Neural crest cell (in vitro differentiated cells): ENCODE measurements at places on chromosomes 5 and 9. TPM values are rescaled to one million over a fixed set of nuclear protein-coding genes. Genes with fewer than 3 reads are reported as not detected.

DAP gene
- total RNA-seq: 107 and 111 TPM in 2 replicates

S100Z gene
- not detected in 2 replicates for total RNA-seq

TNFSF15 gene
- total RNA-seq: not detected in 2 replicates

PALM2AKAP2 gene
- total RNA-seq: 5.6 and 7.1 TPM in 2 replicates

FOXI1 gene
- not detected in 2 replicates for total RNA-seq

NKD2 gene
- 15.6 and 20.6 TPM in 2 replicates for total RNA-seq

CDC20B gene
- total RNA-seq: not detected in 2 replicates

TAF11L5 gene
- total RNA-seq: not detected in 2 replicates

NEUROG1 gene
- total RNA-seq: 7.3 and 7.8 TPM in 2 replicates

SMIM32 gene
- total RNA-seq: 0.18 TPM in 1 of 2 replicates, not detected in the other

SLC27A6 gene
- 0.09 TPM in 1 of 2 replicates, not detected in the other for total RNA-seq

GRCh38 chr5:113989278-113989912, 372.5 kb upstream of the KCNN2 start:
- no peaks in the 10 kb centered on the region for H3K36me3 ChIP-seq
- peaks cover 2% of the 10 kb centered on the region for H3K27me3 ChIP-seq
- H3K4me3 ChIP-seq: no peak overlapping the region
- H3K4me1 ChIP-seq: no peaks in the 10 kb centered on the region
- DNase-seq: no peak

DNA sequence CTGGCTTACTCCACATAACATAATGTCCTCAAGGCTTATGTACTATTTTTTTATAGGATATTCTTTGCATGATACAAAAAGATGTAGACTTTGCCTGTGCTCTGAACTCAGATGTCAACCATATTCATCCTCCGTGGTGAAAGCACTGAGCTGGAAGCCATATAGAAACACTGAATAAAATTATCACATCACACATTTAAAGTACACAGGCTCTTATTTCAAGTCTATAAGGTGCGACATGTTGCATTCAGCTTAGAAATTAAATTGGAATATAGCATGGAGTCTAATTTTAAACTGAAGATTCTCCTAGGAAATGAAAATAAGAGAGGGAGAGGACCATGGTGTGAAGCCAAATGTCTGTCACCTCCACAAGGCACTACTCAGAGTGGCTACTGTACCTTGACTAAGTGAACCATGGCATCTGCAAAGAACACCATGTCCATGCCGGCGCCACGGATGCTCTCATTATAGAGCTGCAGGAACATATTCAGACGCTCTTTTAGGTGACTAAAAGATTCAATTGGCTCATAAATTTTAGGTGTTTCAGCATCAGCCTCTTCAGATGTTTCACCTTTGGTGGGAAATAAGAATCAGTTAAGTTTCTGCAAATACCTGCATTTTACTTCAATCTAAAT, 158.6 kb downstream of the DNAH5 start:
- H3K4me1 ChIP-seq: no peaks in the 10 kb centered on the region
- no peak overlapping the region for H3K27ac ChIP-seq
- H3K27me3 ChIP-seq: no peaks in the 10 kb centered on the region
- H3K36me3 ChIP-seq: no peaks in the 10 kb centered on the region
- no peak overlapping the region for H3K4me3 ChIP-seq

- H3K27me3 ChIP-seq: no peaks in the 10 kb centered on the region
- H3K36me3 ChIP-seq: no peaks in the 10 kb centered on the region
- H3K4me3 ChIP-seq: no peak overlapping the region
- H3K4me1 ChIP-seq: no peaks in the 10 kb centered on the region
- H3K27ac ChIP-seq: no peak overlapping the region
- DNase-seq: no peak
These were observed 21.0 kb downstream of the CSF1R start for GRCh38 chr5:150065346-150065745.

DNA sequence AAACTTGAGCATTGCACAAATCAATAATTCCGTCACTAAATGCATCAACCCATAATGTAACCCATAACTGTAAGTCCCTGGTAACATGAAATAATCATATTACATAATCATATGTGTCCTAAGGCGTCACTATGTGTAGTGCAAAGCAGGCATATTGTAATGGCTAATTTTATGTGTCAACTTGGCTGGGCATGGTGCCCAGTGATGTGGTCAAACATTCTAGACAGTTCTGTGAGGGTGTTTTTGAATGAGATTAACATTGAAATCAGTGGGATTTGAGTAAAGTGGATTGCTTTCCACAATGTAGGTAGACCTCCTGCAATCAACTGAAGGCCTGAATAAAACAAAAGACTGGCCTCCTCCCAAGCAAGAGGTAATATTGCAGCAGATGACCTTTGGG, 794.4 kb upstream of the ACO1 start:
- H3K36me3 ChIP-seq: no peaks in the 10 kb centered on the region
- DNase-seq: no peak
- no peak overlapping the region for H3K27ac ChIP-seq
- H3K4me3 ChIP-seq: no peak overlapping the region

DNA sequence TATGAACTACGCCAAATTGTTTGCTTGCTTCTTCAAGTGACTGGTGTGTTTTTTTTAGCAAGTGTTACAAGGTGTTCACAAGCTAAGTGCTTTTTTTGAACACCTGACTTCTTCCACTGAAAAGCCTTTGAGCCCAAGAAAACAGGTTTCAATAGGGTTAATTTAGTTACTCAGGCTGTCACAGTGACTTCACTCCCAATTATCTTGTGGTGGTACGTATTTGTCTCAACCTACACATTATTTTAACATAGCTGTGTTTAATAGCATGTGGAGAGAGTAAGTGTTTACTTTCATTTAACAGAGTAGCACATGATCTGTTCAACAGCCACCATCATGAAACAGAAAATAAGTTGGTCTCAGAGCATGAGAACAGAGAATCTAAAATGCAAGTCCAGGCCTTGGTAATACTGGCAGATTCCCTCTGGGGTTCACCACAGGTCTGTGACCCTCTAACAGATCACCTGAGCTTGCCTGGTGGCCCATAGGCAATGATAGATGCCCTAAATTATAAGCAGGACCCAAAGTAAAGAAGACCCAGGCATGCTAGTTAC, 267.7 kb upstream of the SMARCA2 start:
- no peak overlapping the region for H3K27ac ChIP-seq
- H3K4me1 ChIP-seq: no peaks in the 10 kb centered on the region
- peaks cover 2% of the 10 kb centered on the region for H3K36me3 ChIP-seq
- DNase-seq: no peak

GRCh38 chr5:133285583-133286021, 233.8 kb downstream of the HSPA4 start:
- peaks cover 3% of the 10 kb centered on the region for H3K4me1 ChIP-seq
- DNase-seq: no peak
- H3K27ac ChIP-seq: peak overlapping the region; percentile 60
- H3K36me3 ChIP-seq: no peaks in the 10 kb centered on the region

DNA sequence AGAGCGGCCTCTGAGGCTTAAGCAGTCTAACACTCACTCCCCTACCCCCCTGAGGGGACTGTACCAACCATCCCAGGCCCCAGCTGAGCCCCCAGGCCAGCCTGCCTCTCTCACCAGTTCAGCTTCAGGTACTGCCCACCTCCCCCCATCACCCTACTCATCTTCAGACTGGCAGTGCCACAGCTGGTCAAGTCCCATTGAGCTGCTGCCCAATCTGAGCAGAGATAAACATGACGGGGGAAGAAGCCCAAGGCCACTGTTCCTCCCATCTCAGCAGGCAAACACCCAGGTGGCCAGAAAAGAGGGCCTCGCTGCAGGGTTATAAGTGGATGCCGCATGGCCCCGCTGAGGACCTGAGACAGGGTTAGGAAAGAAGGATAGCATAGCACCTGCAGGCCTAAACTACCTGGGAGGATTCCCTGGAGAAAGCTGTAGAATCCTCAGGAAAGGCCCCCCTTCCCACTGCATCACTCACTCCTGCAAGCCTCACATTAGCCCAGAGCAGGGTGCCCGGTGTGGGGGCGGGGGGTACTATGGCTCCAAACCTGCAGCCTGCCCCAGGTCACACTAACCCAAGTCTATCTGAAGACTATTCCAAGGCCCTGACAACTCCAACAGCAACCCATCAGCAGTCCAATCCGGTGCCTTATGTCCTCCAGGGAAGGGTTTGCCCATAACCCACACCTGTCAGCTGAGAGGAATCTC, 3.6 kb downstream of the B4GALT1 start:
- no peak for DNase-seq
- H3K36me3 ChIP-seq: no peaks in the 10 kb centered on the region

DNA sequence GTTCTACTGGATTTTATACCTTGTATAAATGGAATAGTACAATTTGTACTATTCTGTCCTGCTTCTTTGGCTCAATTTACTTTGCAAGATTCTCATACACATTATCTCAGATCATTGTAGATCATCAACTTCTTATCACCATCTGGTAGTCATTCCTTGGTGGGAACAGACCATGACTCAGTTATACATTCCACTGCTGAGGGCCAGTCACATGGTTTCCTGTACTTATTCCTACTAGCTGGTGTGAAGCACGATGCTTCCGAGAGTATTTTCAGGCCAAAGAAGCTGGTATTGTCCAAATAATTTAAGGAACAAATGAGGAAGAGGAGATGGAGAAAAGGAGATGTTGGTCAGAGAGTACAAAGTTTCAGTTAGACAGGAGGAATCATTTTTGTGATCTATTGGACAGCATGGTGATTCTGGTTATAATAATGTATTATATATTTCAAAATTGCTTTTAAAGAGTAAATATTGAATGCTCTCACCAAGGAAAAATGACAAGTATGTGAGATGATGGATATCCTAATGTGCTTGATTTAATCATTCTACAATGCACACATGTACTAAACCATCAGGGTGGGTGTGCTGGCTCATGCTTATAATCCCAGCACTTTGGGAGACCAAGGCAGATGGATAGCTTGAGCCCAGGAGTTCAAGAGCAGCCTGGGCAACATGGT, 124.1 kb downstream of the SYK start:
- H3K4me1 ChIP-seq: no peaks in the 10 kb centered on the region
- H3K36me3 ChIP-seq: no peaks in the 10 kb centered on the region
- no peak overlapping the region for H3K27ac ChIP-seq
- H3K27me3 ChIP-seq: peaks cover 3% of the 10 kb centered on the region
- no peak overlapping the region for H3K4me3 ChIP-seq
- DNase-seq: no peak

- H3K27ac ChIP-seq: no peak overlapping the region
- H3K4me1 ChIP-seq: peaks cover 15% of the 10 kb centered on the region
These were observed 6.1 kb downstream of the FGF1 start for GRCh38 chr5:142679744-142680143.

- H3K4me3 ChIP-seq: no peak overlapping the region
- no peak for DNase-seq
- no peaks in the 10 kb centered on the region for H3K27me3 ChIP-seq
- no peak overlapping the region for H3K27ac ChIP-seq
- H3K36me3 ChIP-seq: no peaks in the 10 kb centered on the region
These were observed 459.7 kb downstream of the EBF1 start for GRCh38 chr5:158639881-158640592.

GRCh38 chr9:129816501-129817435, 7.2 kb downstream of the TOR1A start:
- H3K27ac ChIP-seq: no peak overlapping the region
- no peak for DNase-seq
- H3K4me3 ChIP-seq: peak overlapping the region; percentile 40
- H3K27me3 ChIP-seq: no peaks in the 10 kb centered on the region
- no peaks in the 10 kb centered on the region for H3K4me1 ChIP-seq
- peaks cover 4% of the 10 kb centered on the region for H3K36me3 ChIP-seq

DNA sequence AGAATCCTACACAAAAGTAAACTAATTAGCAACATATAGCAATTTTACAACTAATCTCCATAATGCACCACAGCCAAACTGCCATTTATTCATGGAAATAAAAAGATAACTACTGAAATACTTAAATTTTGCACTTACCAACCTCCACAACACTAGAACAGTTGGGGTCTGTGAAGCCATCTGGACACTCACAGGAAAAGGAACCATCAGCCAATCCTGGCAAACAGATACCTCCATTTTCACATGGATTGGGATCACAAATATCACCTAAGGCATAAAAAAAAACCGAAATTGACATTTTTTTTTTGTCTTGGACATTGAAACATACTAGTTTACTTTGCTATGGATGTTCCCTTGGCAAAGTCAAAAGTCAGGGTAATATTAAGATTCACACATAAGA, 130.7 kb downstream of the EDIL3 start:
- no peaks in the 10 kb centered on the region for H3K27me3 ChIP-seq
- DNase-seq: no peak
- H3K36me3 ChIP-seq: no peaks in the 10 kb centered on the region
- H3K4me3 ChIP-seq: no peak overlapping the region

DNA sequence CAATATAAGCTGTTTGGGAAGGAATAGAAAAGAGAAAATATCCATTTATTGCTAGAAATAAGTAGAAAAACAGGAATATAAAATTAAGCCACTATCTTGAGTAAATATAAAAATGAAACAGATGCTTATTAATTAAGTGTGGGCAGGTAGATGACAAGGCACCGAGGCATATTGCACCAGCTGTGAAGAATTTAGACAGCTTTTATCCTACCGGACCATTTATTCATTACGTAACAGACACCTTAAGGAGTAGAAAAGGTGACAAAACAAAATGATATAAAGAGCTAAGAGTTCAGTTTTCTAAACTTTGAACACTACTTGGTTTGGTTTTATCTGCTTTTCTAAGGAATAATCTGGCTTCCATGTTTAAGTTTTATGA, 404.1 kb downstream of the PTPRD start:
- H3K27ac ChIP-seq: no peak overlapping the region
- peak overlapping the region; percentile 89 for H3K4me3 ChIP-seq
- peaks cover 4% of the 10 kb centered on the region for H3K4me1 ChIP-seq
- DNase-seq: no peak
- H3K27me3 ChIP-seq: peaks cover 17% of the 10 kb centered on the region

GRCh38 chr5:4124221-4124970, 528.8 kb downstream of the IRX1 start:
- H3K27ac ChIP-seq: no peak overlapping the region
- H3K36me3 ChIP-seq: peaks cover 3% of the 10 kb centered on the region
- DNase-seq: no peak

- no peak overlapping the region for H3K27ac ChIP-seq
- H3K27me3 ChIP-seq: no peaks in the 10 kb centered on the region
- H3K4me3 ChIP-seq: no peak overlapping the region
- peaks cover 7% of the 10 kb centered on the region for H3K36me3 ChIP-seq
- DNase-seq: no peak
- no peaks in the 10 kb centered on the region for H3K4me1 ChIP-seq
These were observed 317.6 kb upstream of the PIK3R1 start for GRCh38 chr5:67897980-67898379.

DNA sequence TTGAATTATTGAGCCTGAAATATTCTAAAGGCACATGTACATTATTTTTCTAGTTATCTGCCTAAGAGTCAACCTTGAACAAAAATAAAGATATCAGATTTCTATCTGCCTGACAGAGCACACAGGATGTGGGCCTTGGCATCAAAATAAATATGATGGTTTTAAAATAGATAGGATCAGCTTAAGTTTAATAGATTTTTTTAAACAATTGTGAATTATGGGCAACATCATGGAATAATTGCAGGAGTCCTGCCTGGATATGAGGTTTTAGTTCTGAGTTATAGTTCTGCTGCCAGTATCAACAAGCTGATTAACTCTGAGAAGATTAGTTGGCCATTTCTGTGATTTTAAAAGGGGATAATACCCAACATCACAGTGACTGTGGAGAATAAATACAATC, 107.0 kb upstream of the PCA3 start:
- H3K4me3 ChIP-seq: no peak overlapping the region
- no peak for DNase-seq
- H3K27me3 ChIP-seq: no peaks in the 10 kb centered on the region
- no peak overlapping the region for H3K27ac ChIP-seq
